ENCODE measurements at places on chromosomes 4 and X.

DNA sequence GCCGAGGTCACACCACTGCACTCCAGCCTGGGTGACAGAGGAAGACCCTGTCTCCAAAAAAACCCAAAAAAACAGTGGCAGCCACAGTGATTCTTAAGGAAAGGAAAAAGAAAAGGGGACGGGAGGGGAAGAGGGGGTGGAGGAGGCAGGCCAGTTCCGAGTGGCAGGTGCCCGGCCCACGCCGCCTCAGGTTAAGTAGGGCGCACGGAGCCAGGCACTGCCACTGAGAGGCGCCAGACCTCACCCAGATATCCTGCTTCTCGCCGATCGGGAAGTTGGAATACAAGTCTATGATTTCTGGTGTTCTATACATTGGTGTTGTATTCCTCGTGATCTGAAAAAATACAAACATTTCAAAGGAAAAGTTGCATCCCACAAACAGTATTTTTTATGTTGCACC is 35.9 kb downstream of the GAK start:
- no peak for DNase-seq

DNA sequence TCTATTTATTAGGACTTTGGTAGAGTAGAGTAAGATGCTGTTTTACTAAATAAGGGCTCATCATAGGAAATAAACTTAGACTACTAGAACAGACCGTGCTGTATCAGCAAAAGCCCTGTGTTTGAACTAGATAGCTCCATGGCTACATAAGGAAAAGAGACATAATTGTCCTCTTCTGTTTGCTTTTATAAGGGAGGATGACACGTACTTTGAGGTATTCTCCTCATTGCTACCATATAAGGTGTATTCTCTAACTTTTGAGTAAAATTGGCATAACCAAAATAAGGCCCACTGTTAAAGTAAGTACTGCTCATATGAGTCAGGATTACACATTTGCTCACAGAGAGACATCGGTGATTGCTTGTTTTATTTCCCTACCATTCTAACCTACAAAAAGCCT is 64.3 kb downstream of the PDLIM5 start:
- no peak for DNase-seq

- peak; percentile 10 for DNase-seq
Measured at GRCh38 chr4:137576446-137576845, 44.2 kb upstream of the PCDH18 start.

DNA sequence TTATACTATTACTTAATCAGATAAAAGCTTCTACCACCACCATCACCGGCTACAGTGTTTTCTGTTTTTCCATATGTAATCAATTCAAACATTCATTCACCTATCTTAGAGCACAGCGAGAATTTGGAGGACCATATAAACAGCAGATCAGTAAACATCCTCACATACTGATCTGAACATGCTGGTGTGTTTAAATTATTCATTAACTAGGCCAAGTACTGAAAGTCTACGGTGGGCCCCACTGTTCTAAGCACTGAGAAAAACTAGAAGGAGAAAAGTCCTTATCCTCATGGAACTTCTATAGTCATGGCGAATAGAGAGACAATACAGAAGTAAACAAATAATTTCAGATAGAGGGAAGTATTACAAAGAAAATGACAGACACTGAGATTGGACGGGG is 176.6 kb downstream of the NR3C2 start:
- DNase-seq = no peak

GRCh38 chr4:48127231-48127630 is 6.8 kb downstream of the TXK start:
- DNase-seq = no peak

- DNase-seq = no peak
Measured at GRCh38 chrX:67574696-67575095, 30.9 kb downstream of the AR start.

- no peak for DNase-seq
Measured at GRCh38 chr4:130309221-130309620, 1213.3 kb downstream of the C4orf33 start.

GRCh38 chr4:15755321-15756155 is 22.6 kb upstream of the CD38 start:
- DNase-seq = no peak

DNA sequence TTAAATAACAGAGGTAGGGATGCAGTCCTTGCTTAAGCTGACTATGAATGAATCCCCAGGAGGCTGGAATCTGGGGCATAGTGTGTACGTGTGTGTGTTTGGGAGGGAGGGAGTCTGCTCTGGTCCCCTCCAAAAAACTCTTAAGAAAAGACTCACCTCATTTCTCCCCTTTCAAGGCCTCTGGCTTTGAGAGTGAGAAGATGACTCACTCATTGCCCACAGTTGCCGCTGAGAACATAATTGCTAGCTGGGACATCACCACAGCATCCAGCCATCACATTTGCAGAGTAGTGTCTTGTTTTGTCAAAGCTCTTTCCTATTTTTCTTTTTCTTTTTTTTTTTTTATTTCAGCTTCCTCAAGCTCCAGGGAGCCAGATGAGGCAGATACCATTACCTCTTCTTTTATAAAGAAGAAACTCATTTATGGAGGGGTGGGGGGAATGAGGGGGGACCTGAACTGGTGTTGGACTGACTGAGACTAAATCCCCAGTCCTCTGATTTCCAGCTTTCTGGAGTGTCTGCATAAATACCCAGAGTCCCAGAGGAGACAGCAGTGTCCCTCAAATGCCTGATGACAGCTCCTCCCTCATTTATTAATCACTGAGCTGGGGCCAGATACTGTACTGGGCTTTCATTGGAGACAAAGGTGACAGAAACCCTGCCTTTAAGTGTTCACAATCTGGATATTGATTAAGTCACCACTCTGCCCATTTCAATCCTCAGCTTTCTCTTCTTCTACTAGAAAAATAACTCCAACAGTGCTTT is 61.9 kb upstream of the LAS1L start:
- no peak for DNase-seq

- no peak for DNase-seq
Measured at GRCh38 chr4:104022831-104023230, 303.0 kb upstream of the TACR3 start.

DNA sequence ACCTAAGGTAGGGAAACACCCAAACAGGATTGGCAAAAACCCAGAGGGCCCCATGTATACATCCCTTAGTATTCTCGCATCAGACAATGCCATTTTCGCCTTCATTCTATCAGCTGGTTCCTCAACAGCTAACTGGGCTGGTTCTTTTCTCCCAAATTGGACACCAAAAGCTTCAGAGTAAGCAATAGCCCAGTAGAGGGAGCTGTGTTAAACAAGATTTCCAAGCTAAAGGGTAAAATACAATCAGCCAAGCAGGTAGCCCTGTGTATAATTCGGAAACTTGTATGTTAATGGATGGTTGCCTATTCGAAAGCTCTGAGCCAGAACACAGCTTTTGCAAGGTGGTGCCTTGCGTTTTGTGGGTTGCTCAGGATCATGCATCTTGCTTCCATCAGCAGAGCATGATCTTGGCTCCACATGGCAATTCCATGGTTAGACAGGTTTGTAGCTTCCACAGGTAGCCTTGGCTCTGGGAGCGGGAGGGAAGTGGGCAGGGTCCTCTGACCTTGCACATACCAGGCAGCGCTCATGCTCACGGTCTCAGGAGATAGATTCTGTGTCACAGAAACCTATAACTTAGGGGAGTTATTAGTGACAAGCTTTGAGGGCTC is 115.2 kb upstream of the LNX1 start:
- DNase-seq = peak; percentile 39

- no peak for DNase-seq
Measured at GRCh38 chr4:182653596-182653995, 263.6 kb downstream of the DCTD start.

GRCh38 chr4:88900432-88900831 is 156.6 kb downstream of the FAM13A start:
- DNase-seq = no peak

GRCh38 chr4:1109898-1110506 is 3.4 kb downstream of the RNF212 start:
- peak; percentile 44 for DNase-seq

Data from right kidney (tissue), 9 donors.